ENCODE measurements at places on chromosomes 7 and 10.

- DNase-seq = no peak
These were observed 116.6 kb upstream of the WDR11 start for GRCh38 chr10:120734483-120735078.

- no peak for DNase-seq
These were observed 210.0 kb downstream of the MAD1L1 start for GRCh38 chr7:2022737-2023250.

DNA sequence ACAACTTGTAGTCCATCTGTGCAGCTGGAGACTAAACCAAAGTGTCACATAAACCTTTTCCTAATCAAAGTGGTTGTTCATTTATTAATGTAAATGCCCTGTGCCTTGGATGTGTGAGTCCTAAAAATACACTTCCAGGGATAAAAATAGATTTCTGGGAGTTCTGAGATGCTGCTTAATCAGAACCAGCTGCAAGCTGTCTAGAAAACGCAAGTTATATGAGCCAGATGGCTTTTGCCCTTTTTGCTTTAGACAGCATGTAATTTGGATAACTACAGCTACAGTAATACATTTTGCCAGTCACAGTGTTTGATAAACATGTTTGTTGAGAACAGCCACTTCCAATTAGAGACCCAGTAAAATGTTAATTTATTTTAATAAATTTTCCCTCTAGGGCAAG is 185.1 kb upstream of the PRPS1L1 start:
- DNase-seq = no peak

DNA sequence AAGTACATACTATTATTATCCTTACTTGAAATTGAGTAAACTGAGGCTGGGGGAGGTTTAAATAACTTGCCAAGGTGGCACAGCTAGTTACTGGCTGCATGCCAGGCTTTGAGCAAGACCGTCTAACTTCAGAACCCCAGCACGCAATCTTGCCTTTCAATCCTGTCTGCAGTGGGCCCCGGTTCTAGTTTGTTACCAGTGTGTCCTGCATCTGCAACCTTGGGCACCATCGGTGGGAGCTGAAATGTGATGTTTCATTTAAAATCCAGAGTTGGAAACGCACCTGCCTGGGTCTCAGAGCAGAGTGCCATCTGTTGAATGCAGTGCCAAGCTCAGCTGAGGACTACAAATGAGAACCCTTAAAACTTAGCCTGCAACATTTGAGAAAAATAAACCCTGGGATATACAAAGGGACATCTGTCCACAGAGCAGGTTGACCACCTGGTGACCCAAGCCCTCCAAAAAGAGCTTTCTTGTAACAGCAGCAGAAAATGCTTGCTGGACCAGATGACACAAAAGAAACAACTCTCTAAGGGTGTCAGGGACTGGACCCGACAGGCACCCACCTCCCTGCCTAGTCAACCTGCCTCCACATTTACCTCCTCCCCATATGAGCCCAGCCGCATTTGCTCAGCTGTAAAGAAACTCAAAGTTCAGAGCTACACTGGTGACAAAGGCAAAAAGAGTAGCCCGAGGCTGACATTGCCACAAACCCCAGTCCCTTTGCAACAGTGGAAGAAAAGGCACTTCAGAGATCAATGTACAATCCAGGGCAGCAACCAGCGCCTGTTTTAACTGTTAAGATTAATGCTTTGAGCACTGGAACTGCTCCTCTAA is 1.7 kb downstream of the SH3PXD2A start:
- no peak for DNase-seq

DNA sequence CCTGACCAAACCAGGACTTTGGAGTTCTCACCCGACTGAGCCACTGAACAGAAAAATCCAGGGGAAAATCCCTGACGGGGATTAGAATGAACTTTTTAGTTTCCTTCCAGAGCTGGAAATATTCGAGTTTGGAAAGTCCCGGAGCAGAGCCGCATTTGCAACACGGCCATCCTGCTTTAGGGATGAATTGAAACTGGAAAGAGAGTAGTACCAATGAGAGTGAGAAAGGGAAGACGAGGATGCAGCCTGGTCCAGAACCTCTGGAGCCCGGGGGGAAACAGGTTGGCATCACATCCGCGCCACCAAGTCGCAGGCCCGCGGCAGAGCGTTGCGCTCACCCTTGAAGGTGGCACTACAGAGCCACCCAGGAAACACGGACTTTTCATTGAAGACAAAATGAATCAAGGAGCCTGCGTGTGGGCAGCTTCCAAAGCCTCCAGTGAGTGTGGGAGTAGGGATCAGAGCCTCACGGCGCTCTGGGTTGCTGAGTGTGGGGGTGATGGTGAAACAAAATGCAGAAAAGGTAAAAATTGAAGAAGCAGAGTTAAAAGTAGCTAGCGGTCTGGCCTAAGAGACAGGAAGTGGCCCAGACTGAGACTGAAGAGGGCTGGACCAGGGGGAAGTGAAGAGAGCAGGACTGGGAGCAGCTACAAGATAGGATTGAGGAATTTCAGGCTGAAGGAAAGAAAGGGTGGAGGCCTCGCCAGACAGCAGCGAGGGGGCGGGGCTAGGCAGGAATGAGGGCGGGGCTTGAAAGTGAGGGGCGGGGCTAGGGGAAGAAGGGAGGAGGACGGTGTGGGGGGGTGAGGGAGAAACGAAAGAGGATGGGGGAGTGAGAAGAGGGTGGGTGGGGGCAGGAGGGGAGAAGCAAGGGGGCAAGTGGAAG is 1.8 kb downstream of the SMURF1 start:
- DNase-seq = peak; percentile 46

- no peak for DNase-seq
These were observed 17.1 kb downstream of the PDLIM1 start for GRCh38 chr10:95273393-95274312.

DNA sequence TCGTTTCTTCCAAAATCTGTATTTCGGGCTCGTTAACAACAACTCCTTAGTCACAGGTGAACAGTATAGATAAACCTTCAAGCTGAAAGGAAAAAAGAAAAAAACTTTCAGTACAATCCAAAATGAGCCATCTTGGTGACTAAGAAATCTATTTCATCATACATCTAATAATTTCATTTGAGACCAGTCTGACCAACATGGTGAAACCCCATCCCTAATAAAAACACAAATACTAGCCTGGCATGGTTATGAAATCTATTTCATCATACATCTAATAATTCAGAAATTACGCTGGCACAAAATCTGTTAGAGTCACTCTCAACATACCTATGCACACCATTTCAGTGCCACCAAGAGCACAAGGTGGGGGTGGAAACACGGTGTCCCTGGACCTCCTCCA is 8.8 kb downstream of the DCLRE1C start:
- DNase-seq = no peak

- DNase-seq = no peak
These were observed 228.9 kb upstream of the SEMA3D start for GRCh38 chr7:85415743-85416142.

DNA sequence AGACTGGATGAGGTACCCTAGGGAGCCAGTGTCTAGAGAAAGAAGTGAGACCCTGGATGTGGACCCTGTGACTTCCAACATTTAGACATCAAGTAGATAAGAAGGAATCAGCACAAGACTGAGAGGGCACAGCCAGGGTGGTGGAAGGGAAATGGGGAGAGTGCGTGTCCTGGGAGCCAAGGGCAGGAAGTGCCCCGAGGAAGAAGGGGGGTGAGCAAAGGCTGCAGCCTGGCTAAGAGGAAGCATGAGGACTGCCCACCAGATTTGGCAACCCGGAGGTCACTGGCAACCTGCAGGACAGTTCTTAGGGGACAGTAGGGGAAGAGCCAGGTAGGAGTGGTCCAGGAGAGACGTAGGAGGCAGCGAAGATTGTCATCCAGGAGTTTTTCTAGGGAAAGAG is 14.8 kb downstream of the COL13A1 start:
- no peak for DNase-seq

DNA sequence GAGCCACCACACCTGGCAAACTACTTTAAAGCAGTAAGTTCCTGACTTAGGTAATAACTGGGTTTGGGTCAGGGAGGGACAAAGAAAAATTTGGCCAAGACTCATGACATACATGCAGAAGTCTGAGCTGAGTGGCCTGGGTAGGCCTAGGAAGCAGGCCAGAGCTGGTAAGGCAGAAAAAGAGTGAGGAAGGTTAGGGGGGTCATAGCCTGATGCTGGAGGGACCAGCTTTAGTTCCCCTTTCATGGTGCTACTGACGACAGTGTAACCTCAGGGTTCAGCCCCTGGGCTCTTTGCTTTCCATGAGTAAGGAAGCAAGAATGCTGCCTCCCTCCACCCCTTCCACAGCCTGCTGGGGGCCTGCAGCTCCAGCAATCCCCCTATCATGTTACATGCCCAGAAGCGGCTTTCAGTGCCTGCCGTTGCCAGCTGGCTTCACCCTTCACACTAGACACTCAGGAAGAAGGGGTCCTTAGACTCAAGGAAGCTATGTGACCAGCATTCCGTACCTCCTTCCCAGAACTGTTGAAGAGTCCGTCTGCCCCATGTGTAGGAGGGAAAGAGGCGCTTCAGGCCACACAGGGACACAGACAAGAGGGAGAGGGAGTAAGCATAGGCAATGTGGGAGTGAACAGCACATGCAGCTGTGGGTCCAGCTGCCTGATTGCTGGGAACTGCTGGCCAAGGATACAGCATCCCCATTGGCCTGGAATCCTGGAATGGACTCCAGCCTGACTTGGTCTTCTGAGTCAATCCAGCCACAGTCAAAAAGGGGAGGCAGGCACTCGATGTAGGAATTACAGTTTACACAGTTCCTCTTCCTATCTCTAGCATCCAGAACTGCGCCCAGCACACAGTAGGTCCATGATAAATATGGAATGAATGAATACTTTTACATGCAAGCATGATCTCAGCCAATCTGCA is 4.1 kb upstream of the PLAU start:
- no peak for DNase-seq

DNA sequence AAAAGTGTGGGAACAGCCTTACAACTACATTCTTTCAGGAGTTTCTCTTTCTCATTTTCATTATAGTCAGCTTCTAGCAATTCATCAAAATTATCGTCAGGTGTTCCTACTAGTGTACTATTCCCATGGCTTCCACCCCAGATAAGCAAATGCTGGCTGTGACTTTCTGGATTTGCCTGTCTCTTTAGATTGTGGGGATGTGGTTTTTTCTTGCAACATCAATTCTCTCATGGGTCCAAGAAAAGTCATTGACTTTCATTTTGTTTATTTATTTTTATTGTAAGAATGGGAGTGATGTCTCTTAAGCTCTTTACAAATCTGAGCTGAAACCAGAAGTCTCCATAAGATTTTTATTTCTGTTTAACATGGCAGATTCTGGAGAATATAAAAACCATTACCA is 349.7 kb upstream of the SEMA3C start:
- no peak for DNase-seq

- DNase-seq = no peak
These were observed 317.8 kb downstream of the SNX13 start for GRCh38 chr7:17622451-17622850.

GRCh38 chr10:88062798-88063472 is 199.5 kb downstream of the PTEN start:
- no peak for DNase-seq

- DNase-seq = no peak
These were observed 106.1 kb downstream of the PPP1R3A start for GRCh38 chr7:113812591-113813255.

DNA sequence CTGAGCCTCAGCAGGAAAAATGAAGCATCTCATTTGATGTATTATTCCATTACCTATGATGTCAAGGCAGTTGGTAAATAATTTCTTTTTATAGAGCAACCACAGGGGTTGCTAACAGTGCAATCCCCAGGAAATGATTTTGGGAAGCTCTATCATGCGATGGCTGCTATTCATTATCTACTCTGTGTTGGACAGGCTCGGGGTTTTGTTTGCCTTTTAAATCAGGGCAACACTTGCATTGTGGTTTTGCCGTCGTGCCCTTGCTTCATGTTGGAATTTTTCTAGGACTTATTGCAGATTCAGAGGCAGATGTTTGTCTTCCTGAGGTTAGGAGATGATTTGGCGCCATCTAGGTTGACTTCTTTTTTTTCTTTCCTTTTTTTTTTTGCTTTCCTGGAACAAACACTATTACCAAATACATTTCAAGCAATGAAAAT is 128.4 kb downstream of the BICC1 start:
- DNase-seq = peak; percentile 39

- no peak for DNase-seq
These were observed 814.9 kb upstream of the C7orf33 start for GRCh38 chr7:147775516-147776284.

- DNase-seq = no peak
These were observed 17.2 kb downstream of the SAP25 start for GRCh38 chr7:100556541-100556940.

DNA sequence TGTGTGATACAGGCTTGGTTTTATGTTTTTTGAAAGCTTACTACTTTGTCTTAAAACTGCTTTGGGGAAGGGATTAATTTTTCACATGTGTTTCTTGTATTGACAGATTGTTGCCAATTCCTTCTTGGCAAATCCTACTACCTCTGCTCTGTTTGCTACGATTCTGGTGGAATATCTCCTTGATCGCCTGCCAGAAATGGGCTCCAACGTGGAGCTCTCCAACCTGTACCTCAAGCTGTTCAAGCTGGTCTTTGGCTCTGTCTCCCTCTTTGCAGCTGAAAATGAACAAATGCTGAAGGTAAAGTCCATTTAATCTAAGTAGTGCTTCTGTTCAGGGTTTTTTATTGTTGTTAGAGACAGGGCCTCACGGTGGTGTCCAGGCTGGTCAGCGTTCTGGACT is 33.6 kb downstream of the TRRAP start:
- no peak for DNase-seq

DNA sequence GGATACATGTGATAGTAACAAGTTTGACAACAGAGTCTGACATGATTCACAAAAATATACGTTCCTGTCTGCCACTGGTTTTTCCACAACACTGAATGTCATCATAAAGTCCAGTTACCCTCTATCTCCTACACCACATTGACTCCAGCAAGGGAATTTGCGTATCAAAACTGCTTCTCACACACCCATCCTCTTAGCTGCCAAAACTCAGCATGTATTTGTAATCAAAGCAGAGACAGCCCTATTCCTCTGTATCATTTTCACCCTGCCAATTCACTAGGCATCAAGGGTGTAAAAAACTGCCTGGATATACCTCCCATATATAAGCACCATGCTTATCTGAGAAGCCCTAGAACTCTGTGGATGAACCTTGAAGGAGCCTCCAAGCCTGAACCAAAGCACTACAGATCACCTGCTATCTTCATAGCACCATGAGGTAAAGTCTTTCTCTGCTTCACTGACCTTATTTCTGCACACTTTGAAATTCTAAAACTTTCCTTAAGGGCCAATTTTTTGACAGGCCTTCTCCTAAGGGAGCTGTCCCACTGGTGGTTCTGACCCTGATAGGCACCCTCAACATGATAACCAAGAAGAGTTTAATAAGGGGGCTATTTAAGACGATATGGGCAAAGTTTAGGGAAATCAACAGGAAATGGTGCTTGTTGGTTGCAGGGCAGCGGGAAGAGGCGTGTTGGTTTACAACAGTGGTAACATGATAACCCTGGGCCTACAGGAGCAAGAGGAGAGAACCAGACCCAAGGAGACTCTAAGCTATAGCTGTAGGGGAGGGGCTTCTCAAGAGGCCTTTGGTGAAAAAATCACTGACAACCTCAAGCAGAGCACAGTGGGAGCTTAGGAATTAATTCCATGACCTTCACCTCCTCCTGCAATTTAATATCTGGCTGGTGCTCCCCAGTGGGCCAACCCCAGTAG is at the start of gene IFIT1B:
IFIT1B (plus strand) TSS at position 352 of the 933 bp plus-strand sequence; CDS start at position 432, 80 bp downstream.
- DNase-seq = no peak

- DNase-seq = no peak
These were observed 3.5 kb upstream of the ZNF282 start for GRCh38 chr7:149191851-149192250.

- no peak for DNase-seq
These were observed 188.5 kb downstream of the TNS3 start for GRCh38 chr7:47393406-47393805.

- DNase-seq = no peak
These were observed 102.2 kb downstream of the ZNF92 start for GRCh38 chr7:65475734-65476319.

- peak; percentile 51 for DNase-seq
These were observed 473 bp downstream of the PPP1R9A start for GRCh38 chr7:94907811-94908322.
